Uterine smooth muscle cell (primary cell): ENCODE measurements at places on chromosomes 2 and 18. TPM values are rescaled to one million over a fixed set of nuclear protein-coding genes. Genes with fewer than 3 reads are reported as not detected.

Gene SPP2
- not detected in 2 replicates for total RNA-seq

Gene IL1RL2
- total RNA-seq, result 1.4 and 1.7 TPM in 2 replicates

Gene ACMSD
- not detected in 2 replicates for total RNA-seq

Gene SLC8A1
- 53.6 and 90.3 TPM in 2 replicates for total RNA-seq

Gene HOXD13
- 7.5 and 7.7 TPM in 2 replicates for total RNA-seq

Gene AGAP1
- total RNA-seq, result 11.8 and 11.9 TPM in 2 replicates

Gene GAREM2
- total RNA-seq, result 0.22 and 0.50 TPM in 2 replicates

Gene SULT1C4
- total RNA-seq, result 0.75 TPM in 1 of 2 replicates, not detected in the other

Gene ASB18
- not detected in 2 replicates for total RNA-seq

Gene TUBA4B
- total RNA-seq, result 0.11 TPM in 1 of 2 replicates, not detected in the other

Gene ITGB1BP1
- 65.4 and 76.9 TPM in 2 replicates for total RNA-seq

Gene DAW1
- total RNA-seq, result not detected in 2 replicates

Gene MERTK
- 0.11 and 0.37 TPM in 2 replicates for total RNA-seq

Gene ZNF396
- total RNA-seq, result 0.89 and 2.0 TPM in 2 replicates

Gene VWC2L
- total RNA-seq, result under 0.01 TPM in 1 of 2 replicates, not detected in the other

Gene KRTCAP3
- not detected in 2 replicates for total RNA-seq

Gene ARL6IP6
- 21.1 and 39.1 TPM in 2 replicates for total RNA-seq

Gene ZNF512
- 27.1 and 33.2 TPM in 2 replicates for total RNA-seq

Gene CHRND
- not detected in 2 replicates for total RNA-seq

Gene PLB1
- total RNA-seq, result 1.9 and 3.1 TPM in 2 replicates

Gene MOCOS
- total RNA-seq, result 2.2 and 5.6 TPM in 2 replicates

Gene RSAD2
- total RNA-seq, result 1.00 and 1.5 TPM in 2 replicates

Gene GYPC
- 81.0 and 82.4 TPM in 2 replicates for total RNA-seq

Gene NYAP2
- not detected in 2 replicates for total RNA-seq

Gene GPR35
- total RNA-seq, result 0.55 and 0.87 TPM in 2 replicates

Gene INHBB
- total RNA-seq, result not detected in 2 replicates

Gene CHRNG
- total RNA-seq, result not detected in 2 replicates
